Kidney epithelial cell (primary cell): ENCODE measurements at places on chromosomes 16 and 17.

DNA sequence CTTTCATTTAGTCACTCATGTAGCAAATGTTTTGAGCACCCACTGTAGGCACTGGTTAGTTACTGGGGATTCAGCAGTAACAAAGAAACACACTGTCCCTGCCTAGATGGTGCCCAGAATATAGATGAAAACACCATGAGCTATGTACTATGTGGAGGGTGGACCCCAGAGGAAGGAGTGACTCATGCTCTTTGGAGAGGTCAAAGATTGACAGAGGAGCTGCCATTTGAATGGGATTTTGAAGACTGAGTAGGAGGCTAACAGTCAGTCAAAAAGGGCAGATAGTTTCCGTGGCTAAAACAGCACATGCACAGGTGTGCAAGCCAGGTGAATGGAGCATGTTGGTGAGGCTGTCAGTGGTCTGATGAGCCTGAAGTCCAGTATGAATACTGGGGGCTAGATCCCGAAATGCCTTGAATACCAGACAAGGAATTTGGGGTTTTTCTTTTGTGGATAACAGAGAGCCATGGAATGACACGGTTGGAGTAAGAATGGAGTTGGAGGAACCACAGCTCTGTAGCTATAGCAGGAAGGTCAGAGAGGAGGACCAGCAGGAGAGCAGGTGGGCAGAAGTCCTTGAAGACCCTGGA lies 6.1 kb downstream of the IL21R start:
- peak; percentile 16 for DNase-seq

- no peak for DNase-seq
Measured at GRCh38 chr16:73202161-73202729, 154.3 kb upstream of the ZFHX3 start.

- no peak for DNase-seq
Measured at GRCh38 chr16:10265770-10266615, 83.8 kb upstream of the GRIN2A start.

GRCh38 chr17:2302778-2303203 lies 794 bp downstream of the SMG6 start:
- no peak for DNase-seq

DNA sequence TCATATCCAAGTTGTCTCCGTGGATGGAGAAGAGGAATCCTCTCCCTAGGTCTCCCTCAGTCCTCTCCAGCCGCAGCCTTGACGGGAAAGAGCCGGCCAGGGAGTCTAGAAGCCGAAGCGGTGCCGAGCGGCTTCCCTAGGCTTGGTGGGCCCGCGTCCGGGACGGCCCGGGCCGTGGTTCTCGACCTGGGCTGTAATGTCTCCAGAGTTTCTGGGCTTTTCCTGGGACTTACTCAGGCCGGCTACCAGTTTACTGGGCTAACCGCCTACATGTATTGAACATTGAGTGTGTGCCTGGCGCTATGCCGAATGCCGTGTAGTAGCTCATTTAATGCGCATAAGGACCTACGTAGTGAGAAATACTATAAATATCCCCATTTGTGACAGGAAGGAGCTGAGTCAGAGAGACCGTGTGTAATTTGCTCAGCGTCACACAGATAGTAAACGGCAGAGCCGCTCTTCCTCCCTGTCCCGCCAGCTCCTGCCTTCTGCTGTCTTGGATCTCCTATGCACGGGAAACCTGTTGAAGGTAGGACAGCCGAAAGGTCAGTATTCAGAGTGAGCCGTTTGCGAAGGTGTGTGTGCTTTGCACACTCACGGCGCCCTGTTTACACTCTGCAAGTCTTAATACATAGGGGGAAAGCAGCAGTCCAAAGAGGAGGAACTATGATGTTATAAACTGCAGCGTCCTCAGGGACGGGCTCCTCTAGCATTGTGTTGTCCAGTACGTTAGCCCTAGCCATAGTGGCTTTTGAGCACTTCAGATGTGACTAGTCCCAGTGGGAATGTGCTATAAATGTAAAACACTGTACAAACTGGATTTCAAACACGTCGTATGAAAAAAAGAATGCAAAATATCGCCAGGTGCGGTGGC lies 723 bp upstream of the SPAG5 start:
- no peak for DNase-seq

GRCh38 chr17:62892061-62892675 lies 73.9 kb upstream of the TANC2 start:
- DNase-seq = no peak

- no peak for DNase-seq
Measured at GRCh38 chr17:44350733-44351226, 5.7 kb downstream of the GRN start.

- DNase-seq = no peak
Measured at GRCh38 chr16:26614237-26614841, 452.4 kb upstream of the C16orf82 start.

DNA sequence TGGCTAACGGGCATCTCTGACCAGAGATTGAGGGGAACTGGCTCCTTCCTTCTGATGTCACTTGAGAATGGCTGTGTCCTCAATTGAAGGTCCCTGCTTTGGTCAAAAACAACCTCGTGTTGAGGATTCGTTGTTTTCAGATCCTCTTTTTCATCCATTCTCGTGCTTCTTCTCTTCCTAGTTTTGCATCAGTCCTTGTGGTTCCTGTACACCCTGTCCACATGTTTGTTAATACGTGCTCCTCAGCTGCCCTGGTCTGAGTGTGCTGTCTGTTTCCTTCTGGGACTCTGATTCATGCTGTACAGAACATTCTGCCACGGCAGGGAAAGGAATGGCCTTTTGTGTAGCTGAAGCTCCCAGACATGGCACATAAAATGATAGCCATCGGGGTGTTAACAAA lies 863.2 kb upstream of the GOT2 start:
- no peak for DNase-seq
